ENCODE measurements at places on chromosomes 16 and 17. TPM values are rescaled to one million over a fixed set of nuclear protein-coding genes. Genes with fewer than 3 reads are reported as not detected.

DNA sequence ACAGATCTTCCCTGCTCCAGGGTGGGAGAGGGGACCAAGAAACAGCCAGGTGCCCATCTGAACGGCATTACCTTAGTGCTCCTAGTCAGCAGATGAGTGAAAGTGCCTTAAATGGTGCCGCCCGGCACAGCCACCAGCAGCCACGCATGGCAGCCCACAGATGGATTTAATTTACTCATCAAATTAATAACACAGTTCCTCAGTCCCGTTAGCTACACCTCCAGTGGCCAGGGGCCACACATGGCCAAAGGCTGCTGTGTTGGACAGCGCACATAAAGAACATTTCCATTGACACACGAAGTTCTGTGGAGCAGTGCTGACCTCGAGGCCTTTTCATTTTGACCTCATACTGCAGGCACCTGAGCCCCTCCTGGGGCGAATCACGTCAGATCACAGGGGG, 166.3 kb downstream of the CMIP start:
- DNase-seq = no peak

- DNase-seq = no peak
Observed at GRCh38 chr16:5028950-5029475, 4.7 kb downstream of the NAGPA start.

DNA sequence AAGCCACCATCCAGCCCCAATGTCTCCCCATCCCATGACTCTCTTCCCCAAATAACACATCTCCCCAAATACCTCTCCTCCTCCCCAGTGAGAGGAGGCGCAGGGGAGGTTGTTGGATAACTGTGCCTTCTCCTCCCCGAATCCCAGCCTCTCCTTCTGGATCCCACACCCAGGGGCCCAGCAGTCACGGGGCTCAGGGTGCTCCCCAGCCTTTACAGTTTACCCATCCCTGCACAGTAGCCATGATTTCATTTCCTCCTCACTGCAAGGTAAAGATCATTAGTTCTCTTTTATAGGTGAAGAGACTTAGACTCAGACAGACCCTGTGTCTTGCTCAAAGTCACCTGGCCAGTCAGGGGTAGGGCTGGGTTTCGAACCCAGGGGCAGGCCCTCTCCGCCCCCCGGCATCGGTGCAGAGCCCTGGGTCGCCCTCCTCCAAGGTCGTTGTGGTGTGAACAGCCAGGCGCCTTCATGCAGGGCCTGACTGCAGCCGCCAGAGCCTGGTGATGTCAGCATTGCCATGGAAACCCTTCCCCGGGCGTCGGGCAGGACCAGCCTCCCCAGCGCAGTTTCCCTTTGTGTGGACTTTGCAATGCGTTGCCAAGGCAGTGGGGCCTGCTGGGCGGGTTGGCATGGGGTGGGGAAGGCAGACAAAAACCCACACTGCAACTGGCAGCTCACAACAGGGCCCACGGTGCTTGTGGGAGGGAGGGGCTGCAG, 53.3 kb upstream of the TOB1 start:
- DNase-seq = peak; percentile 98

GRCh38 chr17:50265690-50266315, 8.5 kb upstream of the TMEM92 start:
- DNase-seq = peak; percentile 81

- no peak for DNase-seq
Observed at GRCh38 chr16:61813339-61813738, 222.9 kb downstream of the CDH8 start.

DNA sequence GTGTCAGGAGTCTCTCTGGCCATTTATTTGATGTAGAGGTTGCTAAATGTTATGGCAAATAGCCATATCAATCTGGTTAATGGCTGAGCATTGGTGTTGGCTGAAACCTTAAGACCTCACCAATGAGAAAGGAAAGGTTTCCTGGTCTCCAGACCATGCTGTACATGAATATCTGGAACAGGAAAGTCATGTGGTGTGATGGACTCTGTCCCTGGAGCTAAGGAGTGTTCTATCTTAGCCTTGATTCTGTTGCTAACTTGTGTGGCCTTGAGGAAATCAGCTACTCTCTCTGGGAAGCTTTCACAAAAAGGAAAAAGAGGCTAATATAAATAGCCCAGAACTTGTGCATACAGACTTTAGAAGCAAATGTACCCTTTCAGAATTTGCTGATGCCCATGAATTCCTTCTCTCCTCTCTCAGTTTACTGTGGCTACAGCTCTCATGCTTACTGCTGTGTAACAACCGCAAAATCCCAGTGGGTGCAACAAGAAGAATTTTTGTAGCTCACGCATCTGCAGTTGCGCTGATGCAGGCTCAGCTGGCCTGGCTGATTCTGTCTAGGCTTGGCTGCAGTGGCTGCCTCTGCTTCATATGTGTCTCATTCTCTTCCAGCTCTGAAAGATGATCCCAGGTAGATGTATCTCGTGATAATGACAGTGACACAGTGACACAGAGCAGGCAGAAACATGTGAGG, 287.5 kb downstream of the NPIPA8 start:
- peak; percentile 1 for DNase-seq

DNA sequence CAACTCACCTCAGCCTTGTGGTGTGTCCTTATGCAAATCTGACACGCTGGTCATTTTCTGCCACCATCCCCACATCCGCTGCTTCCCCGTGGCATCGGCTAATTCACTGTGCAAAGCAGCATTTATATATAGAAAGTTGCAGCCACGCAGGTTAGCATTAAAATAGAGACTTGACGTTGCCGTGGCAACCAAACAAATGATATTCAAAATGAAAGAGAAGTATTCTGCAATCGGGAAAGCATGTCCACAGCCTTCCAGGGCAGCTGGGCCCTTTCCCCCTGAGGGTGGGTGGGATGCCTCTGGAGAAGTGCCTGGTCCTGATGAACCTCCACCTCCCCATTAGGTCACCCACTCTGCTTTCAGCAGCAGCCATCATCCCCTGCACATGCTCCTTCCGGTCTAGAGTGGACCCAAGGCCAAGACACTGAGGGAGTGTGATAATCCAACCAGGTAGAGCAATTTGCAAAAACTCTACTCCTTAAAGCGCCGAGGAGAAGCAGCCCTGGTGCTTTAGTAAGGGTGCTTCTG, 138.7 kb downstream of the GAS7 start:
- DNase-seq = peak; percentile 64

GRCh38 chr16:11620243-11621003, 33.7 kb upstream of the LITAF start:
- no peak for DNase-seq

- DNase-seq = no peak
Observed at GRCh38 chr17:66098040-66098439, 93.9 kb downstream of the CEP112 start.

DNA sequence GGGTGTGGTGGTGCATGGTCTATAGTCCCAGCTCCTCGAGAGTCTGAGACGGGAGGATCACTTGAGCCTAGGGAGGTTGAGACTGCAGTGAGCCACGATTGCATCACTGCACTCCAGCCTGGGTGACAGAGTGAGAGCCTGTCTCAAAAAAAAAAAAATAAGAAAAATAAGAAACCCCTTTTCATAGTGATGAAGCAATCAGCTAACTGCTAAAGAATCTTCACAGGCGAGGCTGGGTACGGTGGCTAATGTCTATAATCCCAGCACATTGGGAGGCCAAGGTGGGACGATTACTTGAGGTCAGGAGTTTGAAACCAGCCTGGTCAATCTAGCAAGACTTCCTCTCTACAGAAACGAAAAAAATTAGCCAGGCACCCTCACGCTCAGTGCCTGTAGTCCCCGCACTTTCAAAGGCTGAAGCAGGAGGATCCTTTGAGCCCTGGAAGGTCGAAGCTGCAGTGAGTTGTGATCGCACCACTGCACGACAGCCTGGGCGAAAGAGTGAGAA, 760 bp downstream of the SLFN12L start:
- no peak for DNase-seq

- DNase-seq = no peak
Observed at GRCh38 chr17:48412841-48413240, 17.2 kb downstream of the SKAP1 start.

DNA sequence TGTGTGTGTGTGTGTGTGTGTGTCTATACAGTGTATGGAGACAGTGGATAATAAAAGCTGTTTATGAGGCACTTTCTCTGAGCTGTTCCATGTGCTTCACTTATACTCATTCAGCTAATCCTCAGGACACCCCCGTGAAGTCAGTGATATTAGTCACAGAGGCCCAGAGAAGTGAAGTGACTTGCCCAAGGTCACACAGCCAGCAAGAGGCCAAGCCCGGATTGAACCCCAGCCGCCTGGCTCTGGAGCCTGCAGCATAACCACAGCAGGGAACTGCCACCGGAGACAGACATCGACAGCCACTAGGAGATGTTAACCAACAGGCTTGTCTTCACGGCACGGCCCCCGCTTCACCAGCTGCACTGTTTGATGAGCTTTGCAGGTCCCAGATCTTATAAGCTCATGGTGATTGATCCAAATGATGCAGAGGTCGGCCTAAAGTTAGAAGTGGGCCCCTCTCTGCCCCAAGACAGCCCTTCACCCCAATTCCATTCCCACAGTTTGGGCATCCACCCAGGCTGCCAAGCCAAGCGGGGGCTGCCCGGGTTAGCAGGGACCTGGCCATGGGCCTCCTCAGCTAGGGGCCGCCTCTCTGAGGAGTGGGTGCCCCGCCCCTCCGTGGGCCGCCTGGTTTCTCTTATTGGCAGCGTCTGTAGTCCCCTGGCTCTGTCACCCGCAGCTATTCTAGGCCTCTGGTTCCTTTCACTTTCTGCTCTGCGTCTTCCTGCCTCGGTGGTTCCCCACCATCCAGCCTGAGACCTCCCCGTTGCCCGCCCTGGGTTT, 30.9 kb downstream of the SOCS1 start:
- no peak for DNase-seq

DNA sequence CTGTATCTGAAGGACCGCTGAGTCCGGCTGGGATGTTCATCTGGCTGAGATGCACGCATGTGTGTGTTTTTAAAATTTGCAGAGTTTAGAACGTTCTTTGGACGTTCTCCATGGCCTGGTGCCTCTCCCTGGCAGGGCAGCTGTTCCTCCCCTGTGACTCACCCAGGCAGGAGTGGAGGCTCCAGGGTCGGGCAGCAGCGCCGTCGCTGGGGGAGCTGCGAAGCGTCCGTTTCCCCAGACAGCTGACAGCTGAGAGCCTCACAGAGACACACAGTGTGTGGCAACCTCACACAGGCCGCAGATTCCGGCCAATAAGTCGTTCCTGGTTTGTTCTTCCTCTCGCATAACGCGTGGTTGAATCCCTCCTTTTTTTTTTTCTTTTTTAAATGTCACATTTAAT, 80.6 kb downstream of the OR1D5 start:
- peak; percentile 93 for DNase-seq

GRCh38 chr16:49821156-49821555, 34.8 kb downstream of the ZNF423 start:
- no peak for DNase-seq

The ARHGAP23 gene
- 10.8 TPM for total RNA-seq

The TBC1D3H gene
- 1.4 TPM for total RNA-seq
